Stimulated activated CD4-positive, alpha-beta T cell treated with anti-CD3 and anti-CD28 coated beads, TNF-alpha, amount 100 ng/mL, for 4 hours (primary cell): ENCODE measurements at places on chromosomes 2 and 18.

DNA sequence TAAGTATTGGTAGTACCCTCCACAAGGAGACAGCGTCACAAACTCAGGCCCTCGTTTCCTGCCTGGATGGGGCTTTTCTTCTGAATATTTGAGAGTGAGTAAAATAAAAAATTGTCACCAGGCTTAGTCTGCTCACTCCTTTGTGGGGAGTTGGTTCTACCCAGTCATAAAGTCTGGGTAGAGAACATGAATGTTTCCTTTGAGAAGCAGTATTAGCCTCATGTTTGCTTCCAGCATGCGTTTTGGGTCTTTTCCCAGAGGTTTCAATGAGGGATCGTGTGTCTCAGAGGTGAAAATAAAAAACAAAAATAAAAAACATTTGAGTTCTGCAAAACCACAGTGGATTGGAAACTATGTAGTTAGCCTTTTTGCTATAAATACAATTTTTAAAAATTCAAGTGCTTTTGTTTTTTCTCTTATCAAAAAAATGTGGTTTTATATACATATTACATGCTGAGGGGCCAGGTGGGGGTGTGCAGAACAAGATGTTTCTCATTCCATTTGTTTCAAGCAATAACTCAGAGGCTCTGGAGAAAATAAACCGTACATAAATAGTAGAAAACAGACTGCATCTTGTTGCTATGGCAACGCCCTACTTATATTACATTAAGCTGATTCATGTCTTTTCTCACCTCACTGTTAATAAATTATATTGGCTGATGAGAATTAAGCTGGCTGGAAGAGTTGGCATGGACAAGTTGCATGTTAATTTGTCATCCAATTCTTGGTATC is 225.4 kb upstream of the FBXO11 start:
- DNase-seq: no peak

- DNase-seq: no peak
Measured at GRCh38 chr2:173991856-173992588, 26.8 kb upstream of the SP3 start.

DNA sequence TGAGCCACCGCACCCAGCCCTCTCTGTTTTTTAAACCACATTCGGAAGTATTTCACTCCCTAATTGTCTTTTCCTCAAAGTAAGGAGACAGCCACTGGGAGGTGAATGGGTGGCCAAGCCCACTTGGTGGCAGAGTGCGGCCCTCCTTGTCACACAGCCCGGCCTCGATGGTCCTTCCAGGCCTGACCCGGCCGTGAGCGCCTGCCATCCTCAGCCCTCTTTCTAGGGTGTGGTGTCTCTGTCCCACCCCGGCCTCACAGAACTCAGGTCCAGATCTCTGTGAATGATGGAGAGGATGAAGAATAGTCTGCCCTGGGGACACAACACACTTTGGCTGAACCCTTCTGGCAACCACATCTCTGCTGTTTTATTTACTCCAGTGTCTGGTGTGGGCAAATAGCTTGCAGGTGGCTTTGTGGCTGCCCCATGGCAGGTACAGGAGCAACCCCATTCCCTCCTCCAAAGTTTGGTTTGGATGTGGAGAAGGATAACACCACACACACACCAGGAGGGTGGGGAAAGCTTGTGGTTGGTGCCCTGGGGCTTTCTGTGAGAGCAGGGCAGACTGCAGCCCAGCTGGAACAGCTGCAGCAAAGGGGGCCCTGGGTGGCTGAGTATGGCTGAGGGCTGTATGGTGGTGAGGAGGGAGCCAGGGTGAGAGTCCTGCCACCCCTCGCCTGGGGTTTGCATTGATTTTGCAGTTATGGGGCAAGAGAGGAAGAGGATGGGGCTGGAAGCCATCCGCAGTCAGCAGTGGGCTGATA is 88.6 kb downstream of the FAM168B start:
- DNase-seq: no peak

GRCh38 chr2:212938144-212938793 is 213.1 kb downstream of the IKZF2 start:
- no peak for DNase-seq

GRCh38 chr2:85888020-85888683 is 638 bp downstream of the ST3GAL5 start:
- no peak for DNase-seq
